ENCODE measurements at places on chromosomes 16 and 17. TPM values are rescaled to one million over a fixed set of nuclear protein-coding genes. Genes with fewer than 3 reads are reported as not detected.

- DNase-seq = peak; percentile 58
Measured at GRCh38 chr17:60601447-60602384, 1.7 kb downstream of the PPM1D start.

DNA sequence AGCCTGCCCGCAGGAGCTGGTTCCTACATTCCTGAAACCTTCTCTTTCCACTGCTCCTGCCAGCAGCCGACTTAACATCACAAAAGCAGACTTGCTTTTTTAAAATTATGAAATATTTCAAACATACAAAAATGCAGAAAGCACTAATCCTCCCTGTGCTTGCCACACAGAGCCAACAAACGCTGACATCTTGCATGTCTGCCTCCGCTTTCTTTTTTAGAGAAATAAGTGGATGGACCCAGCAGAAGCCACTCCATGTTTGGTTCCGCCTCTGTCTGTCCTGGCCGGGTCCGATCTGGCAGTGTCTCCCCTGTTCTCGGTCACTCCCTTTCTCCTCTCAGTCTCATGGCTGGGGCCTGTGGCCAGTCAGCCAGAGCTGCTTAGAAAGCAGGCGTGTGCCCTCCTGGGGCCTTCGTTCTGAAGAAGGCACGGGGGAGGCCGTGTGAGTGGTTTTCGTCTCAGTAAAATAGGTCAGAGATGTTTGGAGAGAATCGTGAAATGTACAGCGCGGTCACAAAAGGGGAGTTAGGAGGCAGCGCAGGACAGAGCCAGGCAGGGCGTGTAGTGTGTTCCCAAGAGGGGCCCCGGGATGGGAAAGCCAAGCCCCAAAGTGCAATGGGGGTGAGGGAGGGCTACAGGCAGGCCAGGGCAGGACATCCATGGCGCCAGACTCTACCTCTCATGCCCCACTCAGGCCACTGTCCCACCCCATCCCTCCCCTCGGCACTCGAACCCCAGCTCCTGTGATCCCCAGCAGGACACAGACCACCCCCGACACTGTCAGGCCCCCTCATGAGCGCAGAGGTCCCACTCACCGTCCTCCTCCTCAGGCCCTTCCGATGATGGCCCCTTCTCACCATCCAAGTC lies 23.2 kb downstream of the MXRA7 start:
- DNase-seq = no peak

GRCh38 chr17:69818467-69818866 lies 256.6 kb upstream of the KCNJ16 start:
- DNase-seq = no peak

Gene ZCCHC14
- 29.2 TPM for total RNA-seq

DNA sequence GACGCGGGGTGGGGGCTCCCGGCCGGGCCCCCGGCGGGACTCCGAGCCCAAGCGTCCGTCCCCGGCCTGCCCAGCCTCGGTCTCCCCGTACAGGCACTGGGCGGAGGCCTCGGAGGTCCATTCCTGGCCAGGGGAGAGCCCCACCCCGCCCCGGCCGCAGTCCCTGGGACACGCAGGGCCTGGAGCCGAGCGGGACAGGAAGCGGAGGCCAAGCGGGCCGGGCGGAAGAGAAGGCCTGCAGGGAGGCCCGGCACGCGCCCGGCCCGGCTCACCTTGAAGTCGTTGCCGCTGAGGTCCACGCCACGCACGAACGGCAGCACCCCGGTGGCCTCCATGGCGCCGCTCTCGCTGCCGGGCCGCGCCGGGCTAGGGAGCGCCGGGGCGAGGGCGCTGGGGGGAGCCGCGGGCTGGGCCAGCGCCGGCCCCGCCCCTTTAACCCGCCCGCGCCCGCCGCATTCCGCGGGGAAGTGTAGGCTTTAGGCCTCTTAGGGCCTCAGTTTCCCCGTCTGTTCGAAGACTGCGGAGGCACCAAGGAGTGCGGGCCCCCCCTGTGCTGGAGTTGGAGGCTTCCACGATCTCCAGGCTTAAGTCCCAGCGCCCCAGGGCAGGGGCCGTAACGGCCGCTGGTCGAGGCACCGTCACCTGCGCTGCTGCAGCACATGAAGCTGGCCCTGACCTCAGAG lies at the start of gene FLII:
Gene FLII, minus strand, starts transcription at position 383 of the 683 bp plus-strand sequence. Its CDS starts 48 bp downstream, at position 335.
- DNase-seq = peak; percentile 59

Gene GNG13
- total RNA-seq = not detected

DNA sequence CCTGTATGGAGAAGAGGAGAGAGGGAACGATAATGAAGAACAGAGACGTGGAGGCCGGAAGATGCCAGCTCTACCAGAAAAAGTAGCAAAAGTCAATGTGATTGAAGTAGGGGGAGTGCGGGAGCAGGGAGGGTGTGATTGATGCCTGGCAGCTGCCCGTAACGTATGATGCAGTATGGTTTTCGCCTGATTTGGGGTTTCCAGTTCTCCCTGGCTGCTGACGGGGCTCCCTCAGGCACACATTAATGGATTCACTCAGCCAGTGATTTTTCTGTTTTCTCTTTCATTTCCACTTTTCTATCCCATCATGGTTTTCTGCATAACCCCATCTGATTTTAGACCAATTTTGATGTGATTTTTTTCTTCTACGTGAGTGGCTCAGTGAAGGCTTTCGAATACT lies 62.1 kb downstream of the PRKCA start:
- no peak for DNase-seq

DNA sequence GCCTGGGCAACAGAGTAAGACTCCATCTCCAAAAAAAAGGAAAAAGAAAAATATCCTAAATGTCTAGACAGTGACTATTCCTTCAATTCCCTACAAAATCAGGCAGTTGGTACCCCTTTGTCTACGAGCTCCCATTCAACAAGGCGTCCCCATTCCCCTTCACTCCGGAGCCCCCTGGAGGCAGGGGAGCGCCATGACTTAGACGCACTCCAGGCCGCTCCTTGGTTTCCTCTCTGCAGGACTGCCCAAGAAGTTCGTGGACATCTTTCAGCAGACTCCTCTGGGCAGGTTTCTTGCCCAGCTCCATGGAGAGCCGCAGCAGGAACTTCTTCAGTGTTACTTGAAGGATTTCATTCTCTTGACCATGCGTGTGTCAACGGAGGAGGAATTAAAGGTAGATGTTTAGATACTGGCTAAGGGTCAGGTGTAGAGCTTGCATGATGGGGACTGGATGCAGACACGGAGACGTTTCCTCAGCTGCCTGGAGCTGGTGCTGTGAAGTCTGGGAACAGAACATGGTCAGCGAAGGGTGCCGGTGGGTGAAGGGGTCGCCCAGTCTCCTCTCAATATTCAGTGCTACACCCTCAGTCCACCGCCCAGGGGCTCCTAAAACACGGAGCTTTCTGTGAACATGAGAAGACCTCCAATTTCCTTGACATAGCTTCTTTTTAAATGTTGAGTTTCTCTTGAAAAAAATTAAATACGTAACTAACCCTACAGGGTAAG lies 53.3 kb upstream of the ENDOV start:
- DNase-seq = peak; percentile 52

GRCh38 chr17:69142175-69142802 lies 594 bp upstream of the ABCA6 start:
- DNase-seq = no peak

GRCh38 chr16:88393034-88393433 lies 10.3 kb downstream of the ZNF469 start:
- no peak for DNase-seq

Gene PRDM7
- not detected for total RNA-seq

Gene GRIN2A
- total RNA-seq = 6.8 TPM

- DNase-seq = no peak
Measured at GRCh38 chr17:64635647-64636305, 26.3 kb downstream of the SMURF2 start.

GRCh38 chr16:69848637-69849545 lies 86.8 kb downstream of the WWP2 start:
- DNase-seq = no peak

Gene CDH11
- 2.6 TPM for total RNA-seq

DNA sequence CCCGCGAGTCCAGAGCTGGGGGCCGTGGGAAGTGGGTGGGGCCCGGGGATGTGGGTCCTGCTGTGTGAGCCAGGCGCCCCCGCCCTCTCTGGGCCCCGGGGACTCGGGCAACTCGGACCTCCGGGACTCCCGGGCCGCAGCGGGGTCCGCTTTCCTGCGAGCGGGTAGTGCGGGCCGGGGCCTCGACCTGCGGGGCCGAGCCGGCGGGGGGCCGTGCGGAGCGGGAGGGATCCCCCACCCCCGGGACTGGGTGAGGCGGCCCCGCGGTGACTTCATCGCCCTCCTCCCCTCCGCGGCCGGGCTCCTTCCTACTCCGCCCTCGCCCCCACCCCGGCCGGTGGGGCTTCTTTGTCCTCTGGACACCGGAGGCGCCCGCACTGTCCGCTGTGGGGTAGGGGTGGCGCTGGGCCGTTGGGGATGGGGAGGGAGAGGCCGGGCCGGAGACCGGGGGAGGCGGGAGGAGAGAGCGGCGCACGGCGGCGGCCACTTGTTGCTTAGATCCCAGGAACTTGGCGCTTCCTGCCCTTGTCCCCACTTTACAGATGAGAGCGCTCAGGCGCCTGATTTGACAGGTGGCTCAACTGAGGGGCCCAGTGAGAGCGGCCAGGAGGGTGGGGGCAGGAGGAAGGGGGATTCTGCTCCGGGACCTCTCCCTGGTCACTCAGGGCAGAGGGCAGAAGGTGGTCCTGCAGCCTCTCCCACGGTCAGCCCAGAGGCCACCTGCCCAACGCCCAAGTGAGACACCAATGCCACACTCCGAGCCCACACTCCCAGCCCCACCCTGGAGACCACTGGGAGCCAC lies 874 bp downstream of the CMTM3 start:
- DNase-seq = peak; percentile 67

- DNase-seq = no peak
Measured at GRCh38 chr16:75071621-75072020, 45.0 kb downstream of the LDHD start.

DNA sequence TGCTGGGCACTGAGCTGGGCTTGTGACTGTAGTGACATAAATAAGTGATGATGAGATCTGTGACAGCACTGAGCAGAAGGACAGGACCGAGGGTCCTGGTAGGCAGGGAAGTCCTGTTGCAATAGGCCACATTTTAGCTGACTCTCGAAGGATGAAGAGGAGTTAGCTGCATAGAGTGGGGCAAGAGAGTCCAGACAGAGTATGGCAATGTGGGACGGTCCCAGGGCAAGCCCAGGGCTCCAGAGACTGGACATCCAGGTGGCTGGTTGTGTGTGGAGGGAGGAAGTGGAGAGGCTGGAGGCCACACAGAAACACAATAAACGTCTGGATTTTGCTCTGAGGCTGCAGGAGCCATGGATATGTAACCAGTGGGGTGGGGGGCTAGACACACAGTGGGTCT lies 64.5 kb upstream of the ZNF423 start:
- no peak for DNase-seq

Gene TXNL4B
- total RNA-seq = 7.1 TPM

GRCh38 chr16:8523932-8524331 lies 66.4 kb downstream of the TMEM114 start:
- DNase-seq = no peak

GRCh38 chr17:1038459-1039122 lies 41.7 kb downstream of the TIMM22 start:
- no peak for DNase-seq

Gene PIK3R5
- not detected for total RNA-seq

- DNase-seq = peak; percentile 79
Measured at GRCh38 chr16:2969545-2970521, 685 bp downstream of the PAQR4 start.

DNA sequence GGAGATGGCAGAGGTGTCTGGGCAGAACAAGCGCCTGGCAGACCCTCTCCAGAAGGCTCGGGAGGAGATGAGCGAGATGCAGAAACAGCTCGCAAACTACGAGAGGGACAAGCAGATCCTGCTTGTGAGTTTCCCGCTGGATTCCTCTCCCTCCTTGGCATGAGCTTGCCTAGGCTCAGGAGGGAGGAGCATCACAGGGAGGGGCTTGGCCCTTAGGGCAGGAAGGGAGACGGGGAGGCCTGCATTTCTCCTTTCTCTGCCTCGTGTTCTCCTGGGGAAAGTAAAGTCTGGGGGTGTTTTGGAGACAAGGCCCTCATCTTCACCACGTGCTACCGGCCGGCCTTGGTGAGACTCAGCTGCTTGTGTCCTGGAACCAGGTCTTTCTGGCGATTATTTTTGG lies 18.0 kb upstream of the DBNDD1 start:
- no peak for DNase-seq

DNA sequence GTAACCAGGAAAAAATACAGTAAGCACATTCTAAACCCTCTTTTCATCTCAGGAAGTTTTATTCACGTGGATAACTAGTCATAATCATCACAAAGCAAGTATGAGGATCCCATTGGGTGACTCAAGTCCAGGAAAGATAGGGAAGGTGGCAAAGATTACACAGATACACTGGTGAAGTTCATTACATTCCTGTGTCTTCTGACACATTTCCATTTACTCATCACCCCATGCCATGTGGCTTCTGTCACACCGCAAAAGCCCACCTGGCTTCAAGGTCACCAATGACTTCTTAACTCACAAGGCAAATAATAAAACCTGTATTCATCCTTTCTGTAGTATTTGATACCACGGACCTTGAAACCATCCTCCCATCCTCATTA lies 17.0 kb downstream of the HS3ST3A1 start:
- no peak for DNase-seq

Gene NTN1
- total RNA-seq = 0.76 TPM

- DNase-seq = no peak
Measured at GRCh38 chr16:49529411-49530045, 155.9 kb downstream of the C16orf78 start.

- DNase-seq = no peak
Measured at GRCh38 chr16:82146957-82147356, 23.1 kb downstream of the MPHOSPH6 start.

- DNase-seq = no peak
Measured at GRCh38 chr17:28667870-28668269, 5.9 kb downstream of the SUPT6H start.

Gene HIC1
- 2.5 TPM for total RNA-seq

- no peak for DNase-seq
Measured at GRCh38 chr16:56998861-56999260, 9.5 kb downstream of the NLRC5 start.

- DNase-seq = no peak
Measured at GRCh38 chr17:12107905-12108304, 87.2 kb downstream of the MAP2K4 start.

Gene ACE
- 3.7 TPM for total RNA-seq

- DNase-seq = no peak
Measured at GRCh38 chr16:67703626-67704025, 15.5 kb downstream of the GFOD2 start.

GRCh38 chr16:11621920-11622651 lies 35.4 kb upstream of the LITAF start:
- peak; percentile 60 for DNase-seq

Data from glutamatergic neuron (in vitro differentiated cells).